ENCODE measurements at places on chromosomes 6 and 20.

- DNase-seq = no peak
These were observed 87.3 kb downstream of the FAM120B start for GRCh38 chr6:170393807-170394399.

- DNase-seq = no peak
These were observed 60.4 kb upstream of the QKI start for GRCh38 chr6:163354085-163354484.

GRCh38 chr6:65638047-65638831, 68.8 kb downstream of the EYS start:
- DNase-seq = peak; percentile 28

DNA sequence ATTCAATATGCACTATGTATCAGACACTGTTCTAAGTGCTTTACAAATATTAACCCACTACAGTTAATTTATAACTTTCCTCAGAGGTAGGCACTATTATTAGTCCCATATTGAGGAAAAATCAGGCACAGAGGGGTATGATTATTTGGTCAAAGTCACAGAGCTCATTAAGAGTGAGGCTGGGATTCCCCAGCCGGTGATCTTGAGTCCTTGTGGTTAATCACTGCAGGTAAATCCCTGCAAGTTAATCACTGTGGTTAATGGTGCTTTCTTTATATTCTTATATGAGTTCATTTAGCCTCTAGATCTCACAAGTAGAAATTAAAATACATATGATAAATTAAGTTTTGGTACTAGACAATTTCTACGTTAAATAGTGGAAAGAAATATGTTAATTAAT, 9.2 kb downstream of the CRYBG1 start:
- no peak for DNase-seq

- no peak for DNase-seq
These were observed 1813.6 kb upstream of the DEFB115 start for GRCh38 chr20:29443819-29444218.

GRCh38 chr20:56212091-56212490, 36.4 kb upstream of the MC3R start:
- DNase-seq = no peak

GRCh38 chr20:57672164-57672563, 37.7 kb downstream of the PMEPA1 start:
- DNase-seq = peak; percentile 74

DNA sequence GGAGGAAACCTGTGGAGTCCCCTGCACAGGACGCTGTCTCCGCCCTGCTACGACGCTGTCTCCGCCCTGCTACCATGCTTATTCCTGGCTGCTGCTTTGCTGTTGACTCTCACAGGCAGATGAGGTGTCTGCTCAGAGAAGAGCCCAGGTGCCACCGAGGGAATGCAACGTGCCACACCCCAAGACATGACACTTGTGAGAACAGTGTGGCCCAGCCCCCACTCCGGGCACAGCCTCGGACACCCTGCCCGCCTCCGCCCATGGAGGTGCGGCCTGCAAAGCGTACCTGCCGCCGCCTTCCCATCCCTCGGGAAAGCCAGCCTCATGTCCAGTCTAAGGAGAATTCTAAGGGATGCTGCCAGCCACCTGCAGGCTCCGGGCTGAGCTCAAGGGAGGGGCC, 15.6 kb upstream of the MRGBP start:
- DNase-seq = no peak

DNA sequence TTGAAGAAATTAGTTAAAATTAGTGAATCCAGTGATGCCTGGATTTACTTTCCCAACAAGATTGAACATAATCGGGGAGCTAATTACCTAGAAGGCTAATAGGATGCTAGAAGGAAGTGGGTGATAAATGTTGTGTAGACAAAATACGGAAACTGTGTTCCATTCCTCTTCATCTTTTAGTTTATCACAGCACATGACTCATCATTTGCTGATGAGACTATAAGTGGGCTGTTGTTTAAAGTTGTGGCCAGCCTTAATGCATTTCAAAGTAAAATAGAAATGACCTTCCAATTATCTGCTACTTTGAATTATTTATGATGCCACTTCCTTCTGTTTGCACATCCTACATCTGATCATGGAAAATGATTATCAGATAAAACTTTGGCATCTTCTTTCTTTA, 43.4 kb downstream of the OGFRL1 start:
- no peak for DNase-seq

- DNase-seq = no peak
These were observed 315.1 kb downstream of the UBE3D start for GRCh38 chr6:82750556-82750955.

- DNase-seq = no peak
These were observed 128.3 kb downstream of the ANKRD60 start for GRCh38 chr20:58099956-58100730.

DNA sequence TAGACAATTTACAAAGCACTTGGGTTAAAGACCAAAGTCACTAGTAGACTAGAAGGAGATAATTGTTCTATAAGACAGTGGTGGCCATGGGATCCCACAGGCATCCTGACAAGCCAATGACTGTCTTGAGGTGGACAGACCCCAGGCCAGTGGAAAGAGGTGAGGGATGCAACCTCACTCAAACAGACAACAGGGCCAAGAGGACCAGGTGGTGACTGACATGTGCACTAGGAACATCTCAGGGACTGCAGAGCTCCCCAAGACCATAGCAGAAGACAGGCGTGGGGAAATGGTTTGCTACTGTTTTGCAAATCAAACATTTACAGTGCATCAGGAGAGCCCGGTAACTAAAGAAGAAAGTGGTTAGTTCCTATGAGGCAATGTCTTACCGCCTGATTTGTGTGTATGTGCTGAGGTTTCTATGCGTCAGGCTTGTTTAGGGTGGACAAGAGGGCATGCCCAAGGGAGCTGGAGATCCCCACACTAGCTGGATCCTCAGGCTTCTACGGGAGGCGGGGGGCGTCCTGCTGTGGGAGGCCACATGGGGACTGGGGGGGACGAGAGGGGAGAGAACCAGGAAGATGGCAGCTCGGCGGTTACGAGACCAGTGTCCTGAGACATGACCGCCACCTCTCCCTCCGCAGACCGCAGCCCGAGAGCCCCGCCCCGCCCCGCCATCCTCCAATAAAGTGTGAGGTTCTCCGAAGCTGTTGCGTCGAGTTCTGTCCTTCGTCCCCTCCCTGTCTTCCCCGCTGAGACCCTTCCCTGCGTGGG, 623 bp upstream of the MRPS26 start:
- peak; percentile 20 for DNase-seq

GRCh38 chr6:56618050-56618449, 24.6 kb downstream of the DST start:
- no peak for DNase-seq

GRCh38 chr6:26299286-26300042, 65.5 kb upstream of the BTN3A2 start:
- DNase-seq = no peak

DNA sequence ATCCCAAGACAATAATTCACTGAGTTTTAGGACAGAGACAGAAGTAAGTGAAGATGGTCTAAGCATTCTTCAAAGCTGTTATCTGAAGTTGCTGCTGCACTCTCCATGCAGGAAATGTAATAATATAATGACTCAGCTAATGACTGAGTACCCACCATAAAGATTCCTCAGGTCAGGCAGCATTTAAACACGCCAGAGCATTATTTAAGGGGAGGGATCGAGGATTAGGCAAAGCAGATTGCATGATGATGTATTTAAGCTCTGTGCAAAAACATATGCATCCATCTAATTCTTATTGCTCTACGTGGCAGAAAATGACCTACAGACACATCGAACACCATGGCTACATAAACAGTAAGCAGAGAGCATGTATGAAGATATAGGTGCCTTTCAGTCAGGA, 216.4 kb downstream of the UNC5CL start:
- DNase-seq = peak; percentile 40

Data from NCI-H524 treated with DMSO at 0.1 percent for 48 hours (cell line).